Activated naive CD4-positive, alpha-beta T cell treated with anti-CD3 and anti-CD28 coated beads, Interleukin-2, amount 50 U/mL, for 72 hours (primary cell): ENCODE measurements at places on chromosomes 6 and 20.

DNA sequence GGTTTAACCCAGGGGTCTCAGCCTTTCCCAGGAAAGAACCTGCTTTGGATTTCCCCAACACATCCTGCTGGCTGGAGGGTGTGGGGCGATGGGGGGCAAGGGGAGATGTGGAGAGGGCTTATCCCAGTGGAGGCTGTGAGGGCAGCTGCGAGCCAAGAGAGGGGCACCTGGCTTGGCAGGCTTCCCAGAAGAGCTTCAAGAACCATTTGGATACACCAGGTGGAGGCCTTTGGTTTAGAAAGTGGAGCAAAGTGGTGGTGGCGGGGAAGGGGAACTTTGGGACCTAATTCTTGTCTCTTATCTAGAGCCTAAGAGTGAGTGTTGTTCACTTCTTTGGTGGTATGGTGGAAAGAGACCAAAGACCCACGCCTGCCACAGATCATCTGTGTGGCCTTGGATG lies 12.4 kb downstream of the CD40 start:
- no peak for DNase-seq

DNA sequence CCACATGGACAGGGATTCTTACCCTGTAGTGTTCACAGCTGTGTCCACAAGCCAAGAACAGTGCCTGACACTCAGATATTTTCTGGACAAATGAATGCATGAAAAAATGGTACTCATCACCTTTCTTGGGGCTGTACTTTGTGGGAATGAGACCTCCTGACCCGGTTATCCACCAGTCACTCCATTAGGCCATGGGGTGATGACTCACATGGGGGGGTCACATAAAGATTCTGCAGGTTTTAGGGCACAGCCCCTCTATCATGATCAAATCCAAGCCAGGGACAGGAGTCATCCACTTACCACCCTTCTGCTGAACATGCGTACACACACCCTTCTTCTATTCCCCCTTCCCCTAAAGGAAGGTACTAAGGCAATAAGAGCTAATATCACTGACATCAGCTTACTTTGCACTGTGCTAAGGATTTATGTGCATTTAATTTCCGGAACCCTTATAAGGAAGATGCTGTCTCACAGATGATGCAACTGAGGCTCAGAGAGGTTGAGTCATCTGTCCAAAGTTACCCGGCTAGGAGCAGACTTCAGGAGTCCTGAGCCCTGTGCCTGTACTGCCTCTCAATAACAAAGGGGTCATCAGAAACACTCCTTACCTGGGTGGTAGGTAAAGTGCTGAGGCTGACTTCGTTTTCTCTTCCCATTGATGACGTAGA lies 107.8 kb downstream of the NFATC2 start:
- no peak for DNase-seq

- no peak for DNase-seq
These were observed 4.2 kb upstream of the IRF4 start for GRCh38 chr6:387293-387741.

DNA sequence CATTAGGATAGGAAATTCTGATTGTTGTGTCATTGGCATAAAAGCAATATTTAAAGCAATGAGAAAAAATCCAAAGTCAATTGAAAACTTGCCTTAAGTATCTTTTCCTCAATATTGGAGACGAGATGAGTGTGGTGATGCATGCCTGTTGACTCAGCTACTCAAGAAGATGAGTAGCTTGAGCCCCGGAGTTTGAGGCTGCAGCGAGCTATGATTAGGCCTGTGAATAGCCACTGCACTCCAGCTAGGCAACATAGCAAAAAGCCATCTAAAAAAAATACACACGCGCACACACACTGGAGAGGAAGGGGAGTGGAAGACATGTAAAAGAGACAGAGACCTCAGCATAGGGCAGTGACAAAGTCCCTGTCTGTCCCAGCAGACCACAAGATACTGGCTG lies 9.7 kb upstream of the MARCKS start:
- DNase-seq, result no peak

DNA sequence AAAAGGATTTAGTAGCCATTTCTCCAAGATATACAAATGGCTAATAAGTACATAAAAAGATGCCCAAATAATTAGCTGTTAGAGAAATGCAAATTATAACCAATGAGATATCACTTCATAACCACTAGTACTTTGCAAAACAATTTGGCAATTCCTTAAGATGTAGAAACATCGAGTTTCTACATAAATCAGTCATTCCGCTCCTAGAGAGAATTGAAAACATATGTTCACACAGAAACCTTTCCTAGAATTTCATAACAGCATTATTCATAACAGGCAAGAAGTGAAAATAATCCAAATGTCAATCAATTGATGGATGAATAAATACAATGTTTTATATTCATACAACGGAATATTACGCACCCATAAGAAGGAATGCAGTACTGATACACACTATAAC lies 20.5 kb upstream of the NT5E start:
- DNase-seq, result no peak

DNA sequence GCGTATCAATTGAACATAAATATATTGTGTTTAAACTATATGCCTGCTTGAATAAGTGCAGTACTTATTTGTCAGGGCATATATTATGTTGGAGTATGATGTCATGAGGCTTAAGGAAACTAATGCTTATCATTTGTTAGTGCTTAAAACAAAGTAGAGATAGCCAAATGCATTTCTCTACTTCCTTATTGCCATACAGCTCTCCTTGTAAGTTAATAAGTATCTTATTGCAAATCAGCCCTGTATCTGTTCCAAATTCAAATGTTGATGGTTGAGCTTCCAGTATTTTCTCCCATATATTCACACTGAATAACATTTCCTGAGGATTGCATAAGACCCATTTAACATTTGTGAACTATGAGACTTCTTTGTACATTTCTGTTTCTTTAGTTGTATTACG lies 57.8 kb downstream of the CARMIL1 start:
- DNase-seq, result no peak

- DNase-seq, result no peak
These were observed 321.0 kb upstream of the HSF2 start for GRCh38 chr6:122078481-122078880.
